Central memory CD8-positive, alpha-beta T cell (primary cell): ENCODE measurements at places on chromosomes 12 and 14.
A peak's percentile ranks its signal among the peaks of the same experiment; 100 is the strongest.

DNA sequence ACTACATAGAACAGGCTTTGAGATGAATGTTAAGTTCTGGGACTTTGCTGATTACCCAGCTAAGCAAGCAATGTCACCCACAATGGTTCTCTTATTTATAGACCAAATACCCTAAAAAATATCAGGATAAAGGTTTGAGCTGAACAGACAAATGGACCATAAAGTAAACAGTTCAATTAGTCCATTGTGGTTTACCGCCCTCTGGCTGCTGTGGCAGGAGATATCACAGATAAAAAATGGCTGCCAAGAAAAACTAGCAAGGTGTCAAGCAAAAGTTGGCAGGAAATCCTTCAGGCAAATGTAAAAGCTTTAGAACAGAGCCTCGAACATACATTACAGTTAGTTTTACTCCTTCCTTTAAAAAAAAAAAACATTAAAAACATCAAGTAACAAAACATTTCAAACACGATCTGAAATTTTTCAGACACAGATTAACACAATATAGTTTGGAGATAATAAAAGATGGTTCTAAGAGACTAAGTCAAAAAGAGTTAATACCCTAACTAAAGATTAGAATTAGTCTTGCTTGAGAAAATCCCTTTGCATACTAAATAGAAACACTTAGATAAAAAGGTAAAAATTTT lies 41.3 kb downstream of the MED13L start:
- DNase-seq = no peak

DNA sequence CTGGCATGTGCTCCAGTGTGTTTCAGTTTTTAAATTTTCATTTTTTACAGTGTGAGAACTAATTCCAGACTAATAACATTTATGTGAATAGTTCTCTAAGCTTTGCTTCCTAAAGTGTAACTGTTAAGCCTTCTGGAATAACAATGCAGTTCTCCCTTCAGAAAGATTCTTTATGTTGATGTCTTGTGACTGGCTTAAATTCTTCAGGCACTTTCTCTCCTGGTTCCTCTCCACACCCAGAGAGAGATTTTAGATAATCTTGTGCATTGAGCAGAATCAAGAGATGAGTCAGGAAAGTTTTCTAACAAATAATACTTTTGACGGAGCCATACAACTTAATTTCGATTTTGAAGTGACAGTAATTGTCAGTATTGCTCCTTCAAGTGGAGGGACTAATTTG lies 118.5 kb downstream of the RAD51B start:
- no peak for DNase-seq

DNA sequence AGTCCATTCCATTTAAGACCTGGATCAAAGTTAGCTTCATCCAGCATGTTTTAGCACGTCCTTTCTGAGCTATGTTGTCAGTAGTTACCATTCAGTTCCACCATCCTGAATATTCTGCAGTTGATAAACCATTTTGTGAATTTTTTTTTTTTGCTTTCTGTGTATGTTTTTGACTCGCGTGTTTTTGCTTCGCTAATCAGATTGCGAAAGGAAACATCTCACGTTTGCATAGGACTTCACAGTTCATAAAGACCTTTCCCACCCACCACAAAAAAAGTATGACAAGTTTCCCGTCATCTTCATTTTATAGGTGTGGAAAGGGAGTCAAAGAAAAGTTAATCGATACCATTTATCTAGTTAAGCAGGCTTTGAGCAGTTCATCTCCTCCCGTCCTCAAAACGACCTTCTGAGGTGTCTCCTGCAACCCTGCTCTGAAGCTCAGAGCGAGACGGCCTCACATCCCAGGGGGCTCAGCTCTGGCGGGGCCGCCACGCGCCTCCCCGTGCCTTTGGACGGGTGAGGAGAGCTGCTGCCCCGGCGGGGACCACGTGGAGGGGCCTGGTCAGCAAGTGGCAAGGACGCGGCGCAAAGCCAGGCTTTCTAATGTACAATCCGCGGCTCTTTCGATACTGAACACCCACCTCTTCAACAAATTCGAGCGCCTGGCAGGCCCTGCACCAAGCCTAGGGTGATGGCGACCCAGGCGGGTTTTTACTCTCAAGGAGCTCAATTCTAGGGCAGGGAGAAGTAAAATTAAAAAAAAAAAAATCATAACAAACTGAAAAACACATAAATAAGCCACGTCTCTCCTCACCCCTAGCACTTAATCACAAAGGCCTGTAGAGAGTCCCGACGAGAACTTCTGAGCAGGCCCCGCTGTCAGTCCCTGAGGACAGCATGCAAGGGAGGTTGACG lies 988 bp upstream of the TMEM263 start:
- DNase-seq = peak; percentile 14

DNA sequence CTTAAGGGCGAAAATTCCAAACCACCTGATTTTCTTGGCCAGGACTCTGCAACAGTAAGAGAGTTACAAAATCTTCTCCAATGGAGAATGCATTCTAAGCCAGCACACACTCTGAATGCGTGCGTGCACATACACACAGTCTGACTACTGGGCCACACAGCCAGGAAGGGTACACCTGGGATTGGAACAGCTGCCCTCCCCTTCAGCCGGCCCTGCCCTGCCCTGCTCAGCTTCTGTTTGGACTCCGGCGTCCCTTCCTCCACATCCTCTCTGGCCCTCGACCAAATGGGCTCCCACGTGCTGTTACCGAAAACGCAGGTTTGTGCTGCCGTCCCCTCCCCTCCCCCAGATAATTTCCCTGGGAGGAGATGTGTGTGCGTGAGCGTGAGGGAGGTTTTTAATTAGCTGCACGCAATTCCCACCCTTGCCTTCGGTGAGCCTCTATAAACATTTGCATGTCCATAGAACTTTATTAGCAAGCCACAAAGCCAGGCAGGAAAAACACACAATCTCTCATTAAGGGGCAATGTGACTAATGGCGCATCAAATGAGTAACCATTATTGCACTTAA lies 43.0 kb downstream of the CCNK start:
- no peak for DNase-seq

GRCh38 chr14:31303654-31304053 lies 96.1 kb upstream of the HECTD1 start:
- DNase-seq = no peak
